ENCODE measurements at places on chromosomes 6 and 20.
A peak's percentile ranks its signal among the peaks of the same experiment; 100 is the strongest.

GRCh38 chr6:33886673-33887144 is 82.9 kb upstream of the MLN start:
- peak; percentile 82 for DNase-seq

- no peak for DNase-seq
Observed at GRCh38 chr6:166032366-166033200, 135.1 kb downstream of the TBXT start.

DNA sequence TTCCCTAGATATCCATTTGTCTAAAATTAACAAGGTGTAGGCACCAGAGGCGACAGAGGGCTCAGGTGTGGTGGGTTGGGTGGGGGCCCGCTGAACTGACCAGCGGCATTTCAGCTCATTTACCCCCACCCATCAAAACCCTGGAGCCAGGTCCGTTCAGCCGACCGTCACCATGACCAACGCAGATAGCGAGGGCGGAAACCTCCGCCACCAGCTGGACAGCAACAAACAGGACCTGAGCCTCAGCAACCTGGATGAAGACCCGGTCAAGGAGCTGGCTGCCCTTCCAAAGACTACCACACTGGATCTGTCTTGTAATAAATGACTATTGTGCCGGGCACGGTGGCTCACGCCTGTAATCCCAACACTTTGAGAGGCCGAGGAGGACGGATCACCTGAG is 120.8 kb upstream of the LGSN start:
- no peak for DNase-seq

GRCh38 chr6:29631860-29632731 is 887 bp downstream of the GABBR1 start:
- DNase-seq = no peak

- no peak for DNase-seq
Observed at GRCh38 chr20:31861135-31861384, 9.3 kb downstream of the DUSP15 start.

- DNase-seq = no peak
Observed at GRCh38 chr20:34585019-34585418, 26.5 kb downstream of the MAP1LC3A start.

GRCh38 chr6:55281215-55281614 is 46.1 kb upstream of the GFRAL start:
- DNase-seq = no peak

DNA sequence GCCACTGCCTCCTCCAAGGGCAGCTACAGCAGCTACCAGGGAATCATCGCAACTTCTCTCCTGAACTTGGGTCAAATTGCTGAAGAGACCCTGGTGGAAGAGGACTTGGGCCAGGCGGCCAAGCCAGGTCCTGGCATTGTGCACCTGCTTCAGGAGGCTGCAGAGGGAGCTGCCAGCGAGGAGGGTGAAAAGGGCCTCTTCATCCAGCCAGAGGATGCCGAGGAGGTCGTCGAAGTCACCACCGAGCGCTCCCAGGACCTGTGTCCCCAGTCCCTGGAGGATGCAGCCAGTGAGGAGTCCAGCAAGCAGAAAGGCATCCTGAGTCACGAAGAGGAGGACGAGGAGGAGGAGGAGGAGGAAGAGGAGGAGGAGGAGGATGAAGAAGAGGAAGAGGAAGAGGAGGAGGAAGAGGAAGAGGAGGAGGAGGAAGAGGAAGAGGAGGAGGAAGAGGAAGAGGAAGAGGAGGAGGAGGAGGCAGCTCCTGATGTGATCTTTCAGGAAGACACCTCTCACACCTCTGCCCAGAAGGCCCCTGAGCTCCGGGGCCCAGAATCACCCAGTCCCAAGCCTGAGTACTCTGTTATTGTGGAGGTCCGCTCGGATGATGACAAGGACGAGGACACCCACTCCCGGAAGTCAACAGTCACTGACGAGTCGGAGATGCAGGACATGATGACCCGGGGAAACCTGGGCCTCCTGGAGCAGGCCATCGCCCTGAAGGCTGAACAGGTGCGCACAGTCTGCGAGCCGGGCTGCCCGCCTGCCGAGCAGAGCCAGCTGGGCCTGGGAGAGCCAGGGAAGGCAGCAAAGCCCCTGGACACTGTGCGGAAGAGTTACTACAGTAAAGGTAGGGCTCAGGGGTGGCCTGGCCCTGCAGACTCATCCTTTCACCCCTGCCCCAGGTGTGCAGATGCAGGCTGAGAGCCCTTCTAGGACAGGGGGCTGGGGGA is 43.7 kb downstream of the MYT1 start:
- no peak for DNase-seq

DNA sequence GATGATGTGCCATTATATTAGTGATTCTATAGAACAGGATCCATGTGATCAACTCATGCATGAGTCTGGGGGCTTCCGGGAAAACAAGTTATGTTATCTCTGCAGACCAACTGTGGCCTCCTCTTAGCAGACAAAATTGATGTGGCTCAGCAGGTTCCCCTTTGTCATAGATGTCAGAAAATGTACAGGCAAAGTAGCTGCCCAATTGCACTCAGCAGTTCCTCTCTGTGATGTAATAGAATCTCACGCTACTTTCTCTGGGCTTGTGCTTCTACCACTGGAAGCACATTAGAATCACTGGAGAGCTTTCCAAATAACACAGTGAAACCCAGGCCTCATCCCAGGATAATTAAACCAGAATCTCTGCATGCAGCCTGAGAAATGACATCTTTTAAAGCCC is 253.1 kb downstream of the SLC24A3 start:
- no peak for DNase-seq

DNA sequence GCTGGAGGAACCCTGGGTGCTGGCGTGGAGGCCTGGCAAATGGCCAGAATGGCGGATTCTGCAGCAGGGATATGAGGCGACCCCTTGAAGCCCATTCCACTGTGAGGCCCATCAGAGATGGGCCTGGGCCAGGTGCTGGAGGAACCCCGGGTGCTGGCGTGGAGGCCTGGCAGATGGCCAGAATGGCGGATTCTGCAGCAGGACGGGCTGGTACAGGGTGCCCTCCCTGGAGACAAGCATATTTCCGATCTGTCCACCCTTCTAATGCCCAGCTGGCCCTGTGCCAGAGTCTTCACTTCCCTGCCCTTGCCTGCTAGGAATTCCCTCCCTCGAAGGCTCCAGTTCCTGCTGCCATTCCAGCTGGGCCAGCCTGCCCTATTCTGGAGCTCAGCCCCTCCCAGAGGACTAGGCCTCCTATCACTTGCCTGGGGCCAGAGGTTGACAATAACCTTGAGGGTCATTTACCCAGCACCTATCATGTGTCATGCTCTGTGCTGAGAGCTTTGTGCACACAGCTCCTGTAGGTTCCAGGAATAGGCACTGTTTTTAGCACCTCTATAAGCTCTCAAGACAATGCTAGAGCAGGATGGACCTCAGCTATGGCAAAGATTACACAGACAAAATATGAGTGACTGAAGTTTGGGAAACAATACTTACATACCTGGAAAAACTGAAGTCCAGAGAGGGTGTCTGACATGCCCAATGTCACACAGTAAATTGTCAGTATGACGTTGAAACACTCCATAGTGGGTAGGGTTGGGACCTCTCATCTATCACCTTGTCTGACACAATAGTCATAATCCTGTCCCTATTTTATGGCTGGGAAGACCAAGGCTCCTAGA is 21.4 kb downstream of the SUN5 start:
- DNase-seq = no peak

DNA sequence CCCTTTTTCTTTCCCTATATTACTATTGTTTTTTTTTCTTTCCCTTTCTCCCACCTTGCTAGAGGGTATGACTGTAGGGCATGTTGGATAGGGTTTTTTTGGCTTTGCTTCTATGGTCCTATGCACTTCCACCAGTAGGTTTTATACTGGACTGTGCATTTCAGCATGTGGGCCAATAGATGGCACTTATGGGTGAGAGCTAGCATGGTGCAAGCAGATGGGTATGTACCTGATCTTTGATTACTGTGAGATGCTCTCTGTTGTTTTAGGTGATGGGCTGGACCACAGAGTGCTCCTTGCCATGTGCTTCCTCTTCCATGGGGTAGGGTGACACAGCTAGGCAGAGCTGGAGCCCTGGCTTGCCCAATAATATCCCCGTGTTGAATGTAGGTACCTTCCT is 128.5 kb upstream of the CHD6 start:
- DNase-seq = no peak

GRCh38 chr20:35546127-35546526 is 4.2 kb downstream of the ERGIC3 start:
- DNase-seq = no peak

DNA sequence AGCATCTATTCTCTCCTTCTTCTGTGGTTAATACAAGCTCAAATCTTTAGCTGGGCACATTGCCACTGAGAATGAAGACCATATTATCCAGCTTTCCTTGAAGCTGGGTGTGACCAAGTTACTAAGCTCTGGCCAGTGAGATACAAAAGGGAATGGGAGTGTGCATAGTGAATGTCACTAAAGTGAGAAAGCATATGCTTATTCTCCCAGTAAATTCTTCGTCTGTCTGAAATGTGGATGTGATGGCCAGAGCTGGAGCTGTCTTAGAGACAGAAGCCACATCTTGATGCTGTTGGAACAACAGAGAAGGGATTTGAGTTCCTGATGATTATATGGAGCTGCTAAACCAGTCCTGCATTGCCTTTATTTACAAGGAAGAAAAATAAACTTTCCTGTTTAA is 60.1 kb downstream of the SESN1 start:
- DNase-seq = no peak

DNA sequence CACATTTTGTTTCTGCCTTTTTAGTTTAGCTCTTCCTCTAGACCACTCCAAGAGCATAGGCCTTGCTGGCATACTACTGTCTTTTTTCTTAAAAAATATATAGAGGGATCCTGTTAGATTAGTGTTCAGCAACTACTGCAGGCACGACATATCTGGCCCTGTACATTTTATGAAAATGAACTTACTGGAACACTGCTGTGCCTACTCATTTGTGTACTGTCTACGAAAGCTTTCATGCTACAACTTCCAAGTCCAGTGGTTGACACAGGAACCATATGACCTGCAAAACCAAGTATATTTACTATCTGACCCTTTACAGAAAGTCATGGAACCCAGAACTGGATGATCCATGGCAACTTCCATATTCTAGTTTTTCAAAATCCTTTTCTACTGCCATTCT is 66.6 kb upstream of the SPTLC3 start:
- no peak for DNase-seq

GRCh38 chr20:62622877-62623487 is 19.3 kb upstream of the SLCO4A1 start:
- DNase-seq = no peak

DNA sequence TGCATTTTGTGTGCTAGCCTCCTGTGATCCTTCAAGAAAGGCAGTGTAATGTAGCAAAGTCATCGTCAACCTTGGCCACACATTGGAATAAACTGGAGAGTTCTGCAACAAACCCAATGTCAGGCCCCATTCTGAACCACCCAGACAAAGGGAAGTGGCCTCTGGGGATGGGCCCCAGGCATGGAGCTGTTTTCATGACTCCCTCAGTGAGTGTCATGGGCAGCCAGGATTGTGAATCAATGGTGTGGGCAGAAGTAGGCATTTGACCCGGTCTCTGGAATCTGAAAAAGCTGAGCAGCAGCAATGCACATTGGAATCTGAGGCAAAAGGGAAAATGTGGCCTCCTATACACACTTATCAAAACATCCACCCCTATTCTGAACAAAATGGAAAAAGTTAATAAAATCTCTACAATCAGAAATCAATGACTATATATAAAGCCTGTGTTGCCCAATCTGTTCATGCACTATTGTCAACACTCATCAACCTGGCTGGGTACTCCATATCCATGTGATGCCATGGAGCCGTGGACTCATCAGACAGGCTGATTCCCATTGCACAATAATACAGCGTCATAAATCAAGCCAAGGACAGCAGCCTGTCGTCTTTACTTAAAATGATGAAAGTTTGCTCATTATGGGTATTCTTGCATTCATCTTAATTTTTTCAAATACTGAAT is 134.9 kb upstream of the STMND1 start:
- DNase-seq = no peak

DNA sequence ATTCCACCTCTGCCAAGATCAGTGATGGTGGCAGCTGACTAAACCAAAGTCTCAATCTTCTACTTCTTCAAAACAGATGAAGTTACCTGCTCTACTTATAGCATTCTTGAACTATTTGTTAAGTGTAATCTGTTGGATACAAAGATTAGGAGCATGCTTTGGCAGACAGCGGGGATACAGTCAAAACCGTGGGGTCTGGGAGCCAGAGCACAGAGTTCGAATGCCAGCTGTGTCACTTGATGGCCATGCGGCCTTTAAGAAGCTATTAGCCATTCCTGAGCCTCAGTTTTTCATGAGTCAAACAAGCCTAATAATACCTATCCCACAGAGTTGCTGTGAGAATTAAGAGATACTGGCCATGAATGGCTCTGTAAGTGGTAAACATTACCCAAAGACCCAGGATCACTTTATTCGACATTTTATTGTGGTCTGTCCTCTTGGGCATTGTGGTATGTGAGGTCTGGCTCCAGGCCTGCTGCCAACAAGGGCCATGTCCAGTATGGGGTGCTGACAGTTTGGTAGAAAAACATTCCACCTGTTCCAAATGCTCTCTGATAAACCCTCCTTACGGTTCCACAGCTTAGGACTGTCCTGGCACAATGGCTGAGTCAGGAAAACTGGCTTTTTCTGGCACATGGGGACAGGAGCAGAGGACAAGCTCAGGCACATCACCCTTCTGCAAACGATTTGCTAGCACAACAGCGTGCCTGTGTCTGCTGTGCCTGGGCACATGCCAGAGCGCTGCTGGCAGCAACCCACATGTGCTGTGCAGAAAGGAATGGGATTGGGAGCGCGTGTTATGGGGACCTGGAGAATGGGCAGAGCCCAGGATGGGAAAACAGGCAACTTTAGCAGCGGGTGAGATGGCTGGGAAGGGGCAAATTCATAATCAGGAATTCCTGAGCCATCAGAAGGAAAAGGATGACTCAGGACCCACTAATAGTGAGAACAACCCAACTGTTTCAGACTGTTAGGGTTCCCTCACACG is 15.7 kb upstream of the FAM83C start:
- DNase-seq = no peak

GRCh38 chr6:169112483-169113320 is 140.9 kb downstream of the THBS2 start:
- no peak for DNase-seq

DNA sequence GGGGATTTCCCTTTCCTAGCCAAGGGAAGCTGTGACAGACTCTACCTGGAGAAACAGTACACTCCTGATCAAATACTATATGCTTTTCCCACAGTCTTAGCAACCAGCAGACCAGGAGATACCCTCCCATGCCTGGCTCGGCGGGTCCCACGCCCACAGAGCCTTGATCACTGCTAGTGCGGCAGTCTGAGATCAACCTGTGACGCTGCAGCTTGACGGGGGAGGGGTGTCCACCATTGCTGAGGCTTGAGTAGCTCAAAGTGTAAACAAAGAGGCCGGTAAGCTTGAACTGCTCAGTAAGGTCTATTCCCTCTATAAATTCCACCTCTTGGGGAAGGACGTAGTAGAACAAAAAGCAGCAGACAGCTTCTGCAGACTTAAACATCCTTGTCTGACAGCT is 63.2 kb downstream of the WASF1 start:
- no peak for DNase-seq

Measured in fibroblast of skin of left quadriceps (primary cell).